Activated B cell treated with CpG ODN at 0.5 μM for 24 hours (primary cell): ENCODE measurements at places on chromosomes 16 and 17.

DNA sequence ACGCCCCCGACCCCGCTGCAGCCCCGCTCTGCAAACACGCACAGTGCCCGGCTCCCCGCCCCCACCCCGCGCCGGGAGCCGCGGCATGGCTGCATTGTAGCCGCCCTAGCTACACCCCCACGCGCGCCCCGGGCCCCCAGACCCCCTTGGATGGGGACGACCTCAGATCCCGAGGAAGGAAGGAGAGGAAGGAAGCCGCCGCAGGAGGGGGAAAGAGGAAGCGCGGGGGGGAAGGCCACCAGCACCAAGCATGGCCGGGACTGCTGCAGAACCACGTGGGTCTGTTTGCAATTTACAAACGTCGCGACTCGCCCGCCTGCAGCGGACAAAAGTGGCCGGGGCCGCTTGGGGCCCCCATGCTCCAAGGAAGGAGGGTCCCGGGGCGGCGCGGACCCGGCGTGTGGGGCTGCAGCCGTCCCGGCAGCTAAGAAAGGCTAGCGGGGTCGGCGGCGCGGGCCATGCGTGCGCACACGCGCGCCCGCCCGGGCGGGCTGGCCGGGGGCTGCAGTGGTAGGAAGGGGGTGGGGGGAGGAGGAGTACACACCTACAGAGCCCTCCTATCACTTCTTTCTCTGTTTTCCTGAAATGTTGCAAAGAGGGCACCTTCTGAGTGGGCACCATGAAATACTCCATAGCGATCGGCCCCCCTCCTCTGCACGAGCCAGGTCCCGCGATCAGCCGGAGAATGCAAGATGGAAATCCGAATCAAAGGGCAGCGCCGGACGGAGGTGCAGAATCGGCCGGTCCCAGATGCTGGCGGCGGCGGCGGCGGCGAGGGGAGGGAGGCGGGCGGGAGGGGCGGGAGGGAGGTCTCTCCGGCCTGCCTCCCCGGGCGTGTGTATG lies 488 bp downstream of the TFAP4 start:
- no peak for DNase-seq

DNA sequence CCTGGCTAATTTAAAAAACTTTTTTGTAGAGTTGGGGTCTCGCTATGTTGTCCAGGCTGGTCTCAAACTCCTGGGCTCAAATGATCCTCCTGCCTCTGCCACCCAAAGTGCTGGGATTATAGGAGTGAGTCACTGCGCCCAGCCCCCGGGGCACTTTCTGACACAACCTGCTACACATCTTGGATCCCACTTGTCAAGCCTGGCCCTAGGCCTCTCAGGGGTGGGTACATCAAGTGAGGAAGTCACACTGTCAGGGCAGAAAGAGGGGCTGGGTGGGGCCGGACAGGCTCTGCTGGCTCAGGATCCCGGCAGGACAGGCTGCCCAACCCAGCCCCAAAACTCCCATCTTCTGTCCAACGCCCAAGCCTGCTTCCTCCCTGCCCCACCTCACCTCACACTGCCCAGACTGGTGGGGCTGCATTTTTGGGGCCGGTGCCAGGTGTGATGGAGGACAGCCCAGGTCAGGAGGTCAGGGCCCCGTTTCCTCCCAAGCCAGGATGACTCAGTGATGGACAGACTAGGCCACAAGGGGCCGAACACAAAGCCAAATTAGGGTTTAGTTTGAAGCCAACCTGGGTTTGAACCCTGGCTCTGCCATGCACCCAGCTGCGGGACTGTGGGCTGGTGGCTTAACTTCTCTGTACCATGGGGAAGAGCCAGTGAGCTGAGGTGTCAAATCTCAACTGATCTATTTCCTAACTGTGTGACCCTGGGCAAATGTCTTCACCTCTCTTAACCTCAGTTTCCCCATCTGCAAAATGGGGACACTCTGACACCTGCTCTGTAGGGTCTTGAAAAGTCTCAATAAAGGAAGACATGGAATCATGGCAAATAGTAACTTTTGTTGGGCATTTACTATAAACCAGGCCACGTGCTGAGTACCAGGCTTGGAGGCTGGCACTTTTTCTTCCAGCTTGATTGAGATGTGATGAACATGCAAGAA lies 8.9 kb upstream of the PPL start:
- DNase-seq = no peak

DNA sequence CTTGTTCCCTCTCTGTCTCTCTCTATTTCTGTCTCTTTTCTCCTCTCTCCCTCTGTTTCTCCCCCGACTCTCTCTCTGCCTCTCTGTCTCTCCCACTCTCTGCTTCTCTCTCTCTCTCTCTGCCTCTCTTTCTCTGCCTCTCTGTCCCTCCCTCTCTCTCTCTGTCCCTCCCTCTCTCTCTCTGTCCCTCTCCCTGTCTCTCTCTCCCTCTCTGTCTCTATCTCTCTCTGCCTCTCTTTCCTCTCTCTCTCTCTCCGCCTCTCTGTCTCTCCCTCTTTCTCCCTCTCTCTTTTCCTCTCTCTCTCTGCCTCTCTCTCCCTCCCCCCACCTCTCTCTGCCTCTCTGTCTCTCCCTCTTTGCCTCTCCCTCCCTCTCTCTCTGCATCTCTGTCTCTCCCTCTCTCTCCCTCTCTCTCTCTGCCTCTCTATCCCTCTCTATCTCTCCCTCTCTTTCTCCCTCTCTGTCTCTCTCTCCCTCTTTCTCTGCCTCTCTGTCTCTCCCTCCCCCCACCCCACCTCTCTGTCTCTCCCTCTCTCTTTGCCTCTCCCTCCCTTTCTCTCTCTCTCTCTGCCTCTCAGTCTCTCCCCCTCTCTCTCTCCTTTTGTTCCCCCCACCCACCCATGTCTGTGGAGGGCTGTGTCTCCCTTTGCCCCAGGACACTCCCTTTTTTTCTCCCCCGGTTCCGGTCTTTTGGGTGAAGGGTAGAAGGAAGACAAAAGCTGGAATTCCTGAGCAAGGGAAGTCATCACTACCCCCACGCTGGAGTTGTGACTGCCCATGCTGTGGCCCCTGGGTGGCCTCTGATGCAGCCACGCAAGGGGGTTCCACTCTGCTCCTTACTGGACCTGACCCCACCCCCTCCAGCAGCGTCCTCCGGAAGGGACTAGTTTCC lies 27.1 kb upstream of the MGAT5B start:
- no peak for DNase-seq

DNA sequence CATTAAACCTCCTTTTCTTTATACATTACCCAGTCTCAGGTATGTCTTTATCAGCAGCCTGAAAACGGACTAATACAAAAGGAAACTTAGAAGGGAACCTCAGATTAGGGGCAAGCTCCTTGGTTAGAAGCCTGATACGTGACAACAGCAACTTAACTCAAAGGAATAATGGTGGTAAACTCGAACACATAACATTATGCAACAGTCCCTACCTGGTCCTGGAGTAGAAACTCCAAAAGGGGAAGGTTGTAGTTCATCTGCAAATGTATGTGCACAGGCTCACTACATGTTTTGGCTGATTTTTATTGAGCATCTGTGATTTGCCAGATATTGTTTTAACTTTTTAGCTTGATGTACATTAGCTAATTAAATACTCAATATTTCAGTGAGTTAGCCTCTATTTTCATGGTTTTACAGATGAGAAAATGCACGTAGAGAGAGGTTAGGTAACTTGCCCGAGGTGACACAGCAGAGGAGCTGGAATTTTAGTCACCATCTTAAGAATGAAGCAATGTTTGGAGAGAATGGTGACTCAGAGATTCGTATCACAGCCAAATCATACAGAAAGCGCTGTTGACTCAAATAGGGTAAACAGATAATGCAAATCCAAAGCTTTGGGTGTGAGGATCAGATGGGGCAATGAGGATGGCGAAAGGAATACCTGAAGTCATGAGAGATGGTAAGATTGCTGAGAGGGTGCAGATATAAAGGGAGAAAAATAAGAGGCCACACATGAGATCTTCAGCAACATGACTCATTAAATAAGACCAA lies 194.9 kb upstream of the RBFOX1 start:
- no peak for DNase-seq

GRCh38 chr17:81563861-81564586 lies 11.9 kb upstream of the FAAP100 start:
- no peak for DNase-seq

GRCh38 chr16:81463296-81463890 lies 18.8 kb downstream of the CMIP start:
- DNase-seq = no peak

DNA sequence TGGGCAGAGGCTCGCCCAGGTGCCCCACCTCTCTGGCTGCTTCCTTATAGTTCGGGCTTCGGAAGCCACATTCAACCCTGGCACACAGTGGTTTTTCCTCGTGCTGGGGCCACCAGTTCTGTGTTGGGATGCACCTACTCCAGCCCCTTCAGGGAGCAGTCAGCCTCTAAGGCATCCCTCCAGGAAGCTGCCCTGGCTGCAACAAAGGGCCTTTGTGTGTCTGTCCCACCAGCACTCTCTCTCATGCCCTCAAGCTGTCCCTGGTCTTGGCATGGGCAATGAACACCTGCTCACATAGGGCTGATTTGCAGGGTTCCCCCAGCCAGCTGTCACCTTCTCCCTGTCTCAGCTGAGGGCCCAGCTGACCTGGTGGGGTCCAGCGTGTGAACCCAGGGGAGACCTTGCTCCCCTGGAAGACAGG lies 754 bp upstream of the NOXO1 start:
- DNase-seq = no peak

DNA sequence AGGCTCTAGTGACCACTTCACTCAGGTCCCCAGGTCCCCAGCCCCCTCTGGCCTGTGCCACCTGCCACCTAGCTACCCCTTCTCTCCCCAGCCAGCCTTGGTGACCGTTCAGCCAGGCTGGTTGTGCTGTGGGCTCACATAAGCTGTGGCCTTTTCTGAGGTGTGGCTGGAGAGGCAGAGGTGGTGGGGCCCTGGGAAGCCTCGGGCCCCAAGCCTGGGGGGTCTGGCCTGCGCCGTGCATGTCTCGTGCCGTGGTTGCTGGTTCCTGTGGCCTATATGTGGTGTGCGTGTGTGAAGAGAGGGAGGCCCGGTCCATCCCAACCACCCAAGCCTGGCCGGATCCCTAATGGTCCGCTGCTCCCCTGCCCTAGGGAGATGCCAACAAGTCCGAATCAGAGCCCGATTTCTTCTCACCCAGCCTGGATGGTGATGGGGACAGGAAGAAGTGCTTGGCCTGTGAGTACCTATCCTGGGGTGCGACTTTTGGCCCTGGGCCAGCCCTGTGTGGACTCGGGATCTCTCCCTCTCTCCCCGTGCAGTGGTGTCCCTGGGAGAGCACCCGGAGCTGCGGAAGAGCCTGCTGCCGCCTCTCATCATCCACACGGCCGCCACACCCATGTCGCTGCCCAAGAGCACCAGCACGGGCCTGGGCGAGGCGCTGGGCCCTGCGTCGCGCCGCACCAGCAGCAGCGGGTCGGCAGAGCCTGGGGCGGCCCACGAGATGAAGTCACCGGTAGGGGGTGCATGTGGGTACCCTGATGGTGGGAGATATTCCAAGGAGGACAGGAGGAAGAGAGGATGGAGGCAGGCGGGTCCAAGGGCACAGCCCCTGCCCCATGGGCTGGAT lies 35.9 kb downstream of the CACNA1G start:
- DNase-seq = no peak

DNA sequence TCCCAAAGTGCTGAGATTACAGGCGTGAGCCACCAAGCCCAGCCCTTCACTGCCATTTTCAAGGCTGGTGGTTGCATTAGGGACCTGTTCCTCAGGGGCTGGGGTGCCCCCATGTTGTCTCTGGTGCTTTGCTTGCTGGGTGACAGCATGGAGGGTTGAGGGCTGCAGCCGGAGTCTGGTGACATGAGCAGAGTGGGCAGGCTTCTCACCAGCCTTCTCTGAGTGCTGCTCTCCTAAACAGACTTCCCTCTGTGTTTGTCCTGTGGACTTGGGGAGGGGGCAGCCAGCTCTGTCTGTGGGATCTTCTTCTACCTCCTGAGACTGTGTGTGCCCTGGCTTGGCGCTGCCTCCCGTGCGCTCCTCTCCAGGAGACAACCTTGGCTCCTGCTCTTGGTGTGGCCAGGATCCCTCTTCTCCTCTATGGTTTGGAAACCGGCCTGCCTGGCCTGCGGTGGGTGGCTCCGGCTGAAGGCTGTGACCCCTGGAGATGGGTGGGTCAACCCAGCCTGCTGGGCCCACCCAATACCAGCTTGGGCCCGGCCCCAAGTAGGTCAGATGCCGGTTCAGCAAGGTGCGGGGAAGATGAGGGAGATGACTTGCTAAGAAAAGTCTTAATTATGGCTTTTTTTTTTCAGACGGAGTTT lies 72.1 kb downstream of the PDPK1 start:
- DNase-seq = no peak

- DNase-seq = no peak
These were observed 672.5 kb upstream of the EEF2KMT start for GRCh38 chr16:5770118-5770517.
